ENCODE measurements at places on chromosomes 2 and 18.

DNA sequence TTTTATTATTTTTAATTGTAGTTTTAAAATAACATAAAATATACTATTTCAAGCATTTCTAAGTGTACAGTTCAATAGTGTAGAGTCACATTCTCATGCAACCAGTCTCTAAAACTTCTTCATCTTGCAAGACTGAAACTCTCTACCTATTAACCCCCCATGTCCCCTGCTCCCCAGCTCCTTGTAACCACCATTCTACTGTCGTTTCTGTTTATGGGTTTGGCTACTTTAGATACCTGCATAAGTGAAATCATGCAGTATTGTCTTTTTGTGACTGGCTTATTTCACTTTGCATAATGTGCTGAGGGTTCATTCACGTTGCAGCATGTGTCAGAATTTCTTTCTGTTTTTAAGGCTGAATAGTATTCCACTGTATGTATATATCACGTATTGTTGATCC lies 139.4 kb downstream of the SMAD7 start:
- DNase-seq = no peak

DNA sequence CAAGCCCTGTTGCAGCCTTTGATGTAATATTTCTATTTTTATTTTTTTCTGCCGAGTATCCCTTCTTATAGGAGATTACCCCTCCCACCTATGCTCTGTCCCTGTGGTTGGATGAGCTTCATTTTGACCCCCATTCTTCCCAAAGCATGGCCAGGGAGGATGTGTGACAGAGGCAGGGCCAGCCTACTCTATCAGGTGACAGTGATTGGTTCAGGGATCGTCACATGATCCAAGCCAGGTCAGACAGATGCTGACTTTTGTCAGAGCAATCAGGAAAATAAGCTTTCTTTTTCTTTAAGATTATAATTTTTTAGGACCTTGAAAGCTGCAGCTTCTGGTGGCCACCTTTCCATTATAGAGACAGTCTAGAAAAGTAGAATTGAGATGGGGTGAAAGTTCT lies 314.3 kb downstream of the NUP35 start:
- no peak for DNase-seq

DNA sequence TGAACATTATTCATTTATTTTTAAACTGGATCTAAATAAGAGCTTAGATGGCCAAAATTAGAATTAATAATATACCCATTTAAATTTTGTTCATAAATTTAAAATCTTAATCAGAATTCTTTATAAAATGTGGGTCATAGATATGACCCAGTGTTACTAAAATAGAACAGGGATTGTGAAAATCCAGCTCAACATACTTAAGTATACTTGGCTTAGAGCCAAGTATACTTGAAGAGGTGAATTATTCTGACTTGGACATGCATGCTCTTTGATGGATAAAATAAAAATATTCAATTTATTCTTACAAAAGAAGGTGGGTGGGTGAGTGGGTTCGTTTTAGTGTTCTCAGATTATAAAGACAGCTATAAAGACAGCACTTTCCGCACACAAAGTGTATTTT lies 70.7 kb downstream of the SPOPL start:
- DNase-seq = no peak

- no peak for DNase-seq
Measured at GRCh38 chr2:170148161-170148560, 29.8 kb upstream of the MYO3B start.

- DNase-seq = no peak
Measured at GRCh38 chr2:129901754-129902415, 77.6 kb upstream of the RAB6C start.

- no peak for DNase-seq
Measured at GRCh38 chr2:149438330-149438960, 108.1 kb downstream of the LYPD6 start.

- DNase-seq = no peak
Measured at GRCh38 chr2:38619458-38620164, 16.9 kb upstream of the HNRNPLL start.

DNA sequence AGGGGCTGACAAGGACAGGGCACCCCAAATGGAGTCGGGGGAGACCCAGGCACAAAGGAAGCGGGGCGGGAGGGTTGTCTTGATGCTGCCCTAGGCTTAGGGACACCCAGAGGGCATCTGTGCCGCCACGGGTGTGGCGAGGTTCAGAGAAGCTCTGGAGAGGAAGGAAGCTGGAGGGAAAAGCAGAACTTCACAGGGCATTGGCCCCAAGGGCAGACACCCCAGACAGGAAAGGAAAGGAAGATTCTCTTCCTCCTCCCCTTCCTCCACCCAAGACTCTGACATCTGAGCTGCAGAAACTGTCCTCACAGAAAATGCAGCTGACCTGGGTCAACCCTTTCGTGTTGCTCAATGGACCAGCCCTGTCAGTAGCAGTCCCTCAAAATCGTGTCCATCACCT lies 25.6 kb downstream of the DNMT3A start:
- DNase-seq = no peak

GRCh38 chr2:239202343-239202742 lies 198.5 kb downstream of the HDAC4 start:
- DNase-seq = no peak

DNA sequence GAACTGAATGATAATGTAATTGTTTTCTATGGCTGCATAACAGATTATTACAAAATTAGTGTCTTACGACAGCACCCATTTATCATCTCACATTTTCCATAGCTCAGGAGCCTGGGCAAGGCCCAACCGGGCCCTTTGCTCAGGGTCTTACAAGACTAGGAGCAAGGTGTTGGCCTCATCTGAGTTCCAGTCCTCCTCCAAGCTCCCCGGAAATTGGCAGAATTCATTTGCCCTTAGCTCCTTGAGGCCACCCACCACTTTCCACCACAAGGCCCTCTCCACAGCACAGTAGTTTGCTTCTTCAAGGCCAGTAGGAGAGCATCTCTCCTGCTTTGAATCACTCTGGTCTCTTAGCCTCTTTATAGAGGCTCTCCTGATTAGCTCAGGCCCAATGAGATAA lies 89.2 kb upstream of the SALL3 start:
- DNase-seq = no peak

DNA sequence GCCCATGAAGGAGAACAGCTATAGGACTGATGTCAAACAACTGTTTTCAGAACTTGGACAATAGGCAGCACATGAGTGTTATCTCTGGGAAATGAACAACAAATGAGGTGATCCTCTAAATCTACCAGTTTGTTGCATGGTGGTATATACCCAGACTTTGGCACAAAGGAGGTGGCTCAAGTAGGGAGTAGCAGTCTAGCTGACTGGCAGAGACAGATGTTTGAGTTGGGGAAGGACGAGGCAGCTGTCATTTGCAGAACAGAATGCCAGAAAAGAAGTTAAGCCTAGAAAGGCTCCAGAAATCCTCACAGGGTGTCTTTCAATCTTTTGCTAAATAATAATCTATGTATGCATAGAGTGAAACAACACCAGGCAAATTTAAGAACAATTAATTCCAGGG lies 47.4 kb downstream of the RPE start:
- DNase-seq = no peak

DNA sequence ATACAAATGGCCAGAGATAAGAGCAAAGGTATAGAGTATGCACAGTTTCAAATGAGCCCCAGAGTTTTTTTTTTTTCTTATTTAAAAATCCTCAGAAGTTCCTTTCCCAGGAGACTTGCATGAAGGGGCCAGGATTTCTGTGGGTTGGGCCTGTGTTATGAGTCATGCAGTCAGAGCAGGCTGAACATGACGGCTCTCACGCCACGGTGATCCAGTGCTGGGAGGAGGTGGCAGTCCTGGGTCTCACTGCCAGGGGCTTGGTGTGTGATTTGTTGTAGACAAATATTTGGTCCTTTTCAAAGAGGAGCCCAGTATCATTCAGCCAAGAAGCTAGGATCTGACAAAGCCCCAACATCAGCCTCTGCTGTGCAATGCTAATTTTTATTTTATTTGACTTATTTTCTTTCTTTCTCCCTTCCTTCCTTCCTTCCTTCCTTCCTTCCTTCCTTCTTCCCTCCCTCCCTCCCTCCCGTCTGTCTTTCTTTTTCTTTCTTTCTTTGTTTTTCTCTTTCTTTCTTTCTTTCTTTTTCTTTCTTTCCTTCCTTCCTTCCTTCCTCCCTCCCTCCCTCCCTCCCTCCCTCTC lies 10.4 kb upstream of the KCNE4 start:
- DNase-seq = no peak

DNA sequence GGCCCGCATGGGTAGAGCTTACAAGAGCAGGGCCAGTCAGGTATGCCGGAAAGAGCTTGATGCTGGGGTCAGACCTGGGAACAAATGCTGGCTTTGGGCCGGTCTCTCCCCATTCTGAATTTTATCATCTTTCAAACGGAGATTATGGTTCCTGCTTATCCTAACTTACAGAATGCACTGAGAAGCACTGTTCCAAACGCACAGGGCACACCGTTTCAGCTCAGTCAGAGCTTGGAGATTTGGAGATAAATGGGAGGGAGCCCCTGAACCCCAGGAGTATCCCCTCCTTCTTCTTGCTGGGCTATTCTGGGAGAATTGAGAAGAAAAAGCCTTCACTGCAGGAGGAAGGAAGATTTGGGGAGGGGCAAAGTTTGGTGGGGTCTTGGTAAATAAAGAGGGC lies 169.4 kb downstream of the DDX1 start:
- DNase-seq = no peak

DNA sequence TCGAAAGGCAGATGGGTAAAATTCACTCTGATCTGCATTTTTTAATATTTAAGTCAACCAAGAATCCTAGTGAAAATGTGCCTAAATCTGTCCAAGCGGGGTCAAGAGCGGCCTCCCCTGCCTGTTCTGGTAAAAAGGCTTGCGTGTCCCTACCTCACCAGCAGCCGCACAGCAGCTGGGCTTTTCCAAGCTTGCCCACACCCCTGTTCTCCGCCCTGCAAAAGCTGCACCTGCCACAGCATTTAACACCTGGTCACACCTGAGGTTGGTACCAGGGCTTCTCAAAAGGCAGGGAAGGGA lies 25.8 kb upstream of the TMEM182 start:
- DNase-seq = no peak

DNA sequence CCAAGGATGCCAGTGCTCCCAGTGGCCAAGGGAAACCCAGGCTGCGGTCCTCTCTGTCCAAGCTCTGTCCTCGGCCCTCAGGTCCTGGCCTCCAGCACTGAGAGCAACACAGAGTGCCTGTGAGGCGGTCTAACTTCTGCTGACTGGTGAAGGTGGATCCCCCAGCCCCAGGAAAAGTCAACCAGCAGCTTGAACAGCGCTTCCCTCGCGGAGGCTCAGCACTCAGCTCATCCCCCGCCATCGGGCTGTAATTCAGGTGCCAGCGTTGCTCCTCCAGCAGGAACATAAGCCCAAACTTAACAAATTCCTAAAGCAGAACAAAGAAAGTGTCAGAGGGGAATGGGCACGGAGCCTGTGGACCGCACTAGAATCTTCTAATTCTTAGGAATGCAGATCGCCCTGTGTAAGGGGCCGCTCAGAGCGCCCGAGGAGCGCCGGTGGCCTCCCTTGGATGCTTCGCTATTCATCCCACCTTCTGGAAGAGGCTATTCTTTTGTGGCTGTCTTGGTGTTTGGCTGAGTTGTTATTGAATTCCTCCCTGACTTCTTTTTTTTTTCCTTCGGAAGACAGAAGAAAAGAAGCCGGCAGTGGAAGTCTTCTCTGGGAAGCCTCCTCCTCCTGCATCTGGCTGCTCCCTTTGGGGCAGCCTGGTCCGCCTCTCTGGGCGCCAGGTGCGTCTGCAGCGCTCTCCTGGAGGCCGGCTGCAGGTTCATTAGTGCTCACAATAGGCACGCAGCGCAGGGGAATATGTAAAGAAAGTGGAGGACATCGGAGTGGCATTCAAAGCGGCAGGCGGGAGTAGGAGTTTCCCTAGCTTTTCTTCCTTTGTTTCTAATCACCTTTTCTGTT lies 905.6 kb downstream of the TSN start:
- DNase-seq = no peak

- no peak for DNase-seq
Measured at GRCh38 chr2:121567957-121568409, 37.3 kb downstream of the RNU4ATAC start.

GRCh38 chr18:62522178-62522503 lies 684 bp upstream of the ZCCHC2 start:
- no peak for DNase-seq

GRCh38 chr2:99442837-99443236 lies 47.0 kb downstream of the REV1 start:
- DNase-seq = no peak

DNA sequence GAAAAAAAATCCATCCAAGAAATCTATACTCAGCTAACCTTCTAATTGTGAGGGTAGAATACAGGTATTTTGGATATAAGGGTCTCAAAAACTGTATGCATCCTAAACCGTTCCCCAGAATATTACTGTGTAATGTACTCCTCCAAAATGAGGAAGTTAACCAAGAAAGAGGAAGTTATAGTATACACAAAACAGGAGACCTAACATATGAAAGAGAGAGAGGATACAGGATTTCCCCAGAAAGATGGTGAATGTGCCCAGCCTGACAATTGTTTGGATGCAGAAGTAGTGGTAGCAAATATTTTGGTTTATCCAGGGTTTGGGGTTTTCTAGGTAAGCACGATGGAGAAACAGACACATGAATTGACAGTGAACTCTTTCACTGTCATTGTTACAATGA lies 50.6 kb downstream of the GALNT3 start:
- DNase-seq = no peak

DNA sequence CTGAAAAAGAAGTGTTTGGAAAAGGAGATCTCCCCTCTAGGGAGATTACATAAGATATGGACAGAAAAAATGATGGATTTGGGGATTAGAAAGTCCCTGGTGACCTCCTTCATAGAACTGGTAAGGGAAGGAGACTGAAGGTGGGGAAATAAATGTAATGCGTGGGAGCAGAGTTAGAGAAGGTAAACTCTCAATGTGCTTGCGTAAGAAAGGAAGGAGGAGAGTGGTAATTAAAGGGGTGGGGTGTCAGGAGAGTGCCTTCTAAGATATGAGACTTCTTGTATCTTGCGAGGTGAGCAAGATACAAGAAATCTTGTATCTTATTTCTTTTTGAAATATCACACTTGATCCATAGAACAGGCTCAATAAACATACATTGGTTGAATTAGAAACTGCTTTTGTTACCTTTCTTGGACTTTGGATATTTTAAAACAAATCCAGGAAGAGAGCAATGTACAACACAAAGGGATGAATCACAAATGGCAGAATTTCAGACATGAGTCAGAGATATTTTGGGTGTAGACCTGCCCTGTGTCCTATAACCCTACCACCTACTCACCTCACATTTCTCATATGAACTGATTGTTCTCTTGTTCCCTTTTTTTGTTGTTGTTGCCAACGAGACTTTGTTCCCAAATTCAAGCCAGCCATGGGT lies 342.4 kb downstream of the INSIG2 start:
- DNase-seq = no peak

DNA sequence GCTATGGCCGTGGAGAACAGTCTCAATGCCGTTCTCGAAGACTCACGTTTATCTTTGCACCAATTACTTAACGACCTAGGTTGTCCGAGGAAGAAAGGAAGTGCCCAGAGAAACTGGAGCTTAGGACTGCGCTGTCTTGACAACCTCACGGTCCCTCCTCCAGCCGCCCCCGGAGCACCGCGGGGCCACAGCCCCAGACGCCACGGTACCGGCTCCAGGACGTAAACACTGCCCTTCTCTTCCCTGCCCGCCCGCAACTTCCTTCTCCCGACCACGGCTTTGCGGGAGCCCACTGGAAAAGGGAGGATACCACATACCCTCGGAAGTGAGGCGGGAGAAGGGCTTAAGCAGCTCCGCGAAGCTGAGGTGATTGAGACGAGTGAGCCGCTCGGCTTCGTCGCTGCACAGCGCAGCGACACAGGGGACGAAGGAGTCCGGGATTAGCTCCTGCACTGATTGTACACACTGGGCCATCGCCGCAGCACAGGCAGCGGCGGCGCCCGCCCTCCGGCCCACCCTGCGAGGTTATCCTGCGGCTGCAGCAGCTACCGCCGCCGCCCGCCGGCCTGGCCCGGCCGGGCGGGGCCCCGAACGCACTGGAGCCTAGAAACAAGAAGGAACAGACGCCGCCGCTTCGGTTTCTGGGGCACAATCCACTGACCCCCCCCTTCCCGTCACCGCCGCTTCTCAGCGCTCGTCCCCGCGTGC lies 483 bp downstream of the TRAPPC8 start:
- DNase-seq = no peak

All from stimulated activated naive CD8-positive, alpha-beta T cell treated with anti-CD3 and anti-CD28 coated beads, Interleukin-15, amount 100 ng/mL, for 72 hours (primary cell).